ENCODE measurements at places on chromosomes 5 and 9.

- DNase-seq, result no peak
Observed at GRCh38 chr5:120874081-120874862, 410.2 kb downstream of the PRR16 start.

- no peak for DNase-seq
Observed at GRCh38 chr5:157269165-157269671, 3.3 kb downstream of the CYFIP2 start.

- no peak for DNase-seq
Observed at GRCh38 chr9:86751207-86751606, 196.1 kb downstream of the GAS1 start.

- DNase-seq, result no peak
Observed at GRCh38 chr5:81708889-81709288, 42.0 kb downstream of the SSBP2 start.

DNA sequence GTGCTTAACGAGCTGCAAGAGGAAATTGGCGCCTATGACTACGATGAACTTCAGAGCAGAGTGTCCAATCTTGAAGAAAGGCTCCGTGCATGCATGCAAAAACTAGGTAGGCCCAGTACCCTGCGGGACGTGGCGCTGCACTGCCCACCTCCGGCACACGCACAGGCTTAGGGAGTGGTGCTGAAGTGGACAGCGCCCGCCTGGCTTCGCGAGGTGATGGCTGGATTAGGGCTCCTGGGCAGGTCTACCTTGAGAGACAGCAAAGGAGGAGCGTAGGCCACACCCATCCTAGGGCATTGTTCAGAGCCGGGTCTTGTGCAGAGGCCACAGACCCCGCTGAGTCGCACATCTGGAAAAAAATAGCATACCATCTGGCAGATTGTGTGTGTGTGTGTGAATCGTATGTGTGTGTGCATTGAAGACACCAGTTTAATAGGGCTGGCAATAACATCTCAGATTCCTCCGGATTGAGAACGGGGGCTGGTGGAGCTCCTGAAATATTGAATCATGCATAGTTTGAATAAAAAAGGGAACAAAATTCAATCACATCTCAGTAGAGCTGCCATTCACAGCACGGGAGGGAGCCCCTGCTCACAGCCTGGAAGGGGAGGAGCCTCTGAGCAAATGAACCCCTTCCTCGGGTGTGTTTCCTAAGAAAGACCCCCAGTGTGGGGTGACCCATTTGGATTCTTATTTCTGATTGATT is 11.1 kb downstream of the OLFM1 start:
- DNase-seq, result no peak

- no peak for DNase-seq
Observed at GRCh38 chr5:112640546-112640945, 97.1 kb upstream of the APC start.

DNA sequence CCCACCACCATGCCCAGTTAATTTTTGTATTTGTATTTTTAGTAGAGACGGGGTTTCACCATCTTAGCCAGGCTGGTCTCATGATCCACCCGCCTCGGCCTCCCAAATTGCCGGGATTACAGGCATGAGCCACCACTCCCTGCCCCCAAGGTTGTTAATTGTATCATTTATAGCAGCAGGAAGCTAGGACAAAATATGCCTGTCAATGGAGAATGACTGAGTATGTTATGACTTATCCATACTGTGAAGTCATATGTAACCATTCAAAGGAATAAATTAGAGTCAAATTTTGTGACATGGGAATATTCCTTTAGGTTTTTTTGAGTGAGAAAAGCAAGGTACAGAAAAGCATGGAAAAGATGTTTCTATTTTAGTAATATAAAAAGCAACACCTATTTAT is 3.9 kb upstream of the DAB2 start:
- no peak for DNase-seq

DNA sequence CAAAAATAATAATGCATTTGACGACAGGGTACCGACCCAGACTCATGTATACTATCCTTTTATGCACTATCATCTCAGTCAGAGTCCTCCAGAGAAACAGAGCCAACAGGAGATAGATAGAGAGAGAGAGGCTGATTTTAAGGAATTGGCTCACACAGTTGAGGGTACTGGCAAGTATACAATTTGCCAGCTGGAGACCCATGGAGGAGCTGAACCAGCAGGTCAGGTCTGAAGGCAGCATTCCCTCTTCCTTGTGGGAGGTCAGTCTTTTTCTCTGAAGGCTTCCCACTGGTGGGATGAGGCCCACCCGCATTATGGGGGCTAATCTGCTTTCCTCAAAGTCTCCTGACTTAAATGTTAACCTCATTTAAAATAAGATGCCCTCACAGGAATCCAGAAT is 17.3 kb upstream of the MED10 start:
- DNase-seq, result no peak

DNA sequence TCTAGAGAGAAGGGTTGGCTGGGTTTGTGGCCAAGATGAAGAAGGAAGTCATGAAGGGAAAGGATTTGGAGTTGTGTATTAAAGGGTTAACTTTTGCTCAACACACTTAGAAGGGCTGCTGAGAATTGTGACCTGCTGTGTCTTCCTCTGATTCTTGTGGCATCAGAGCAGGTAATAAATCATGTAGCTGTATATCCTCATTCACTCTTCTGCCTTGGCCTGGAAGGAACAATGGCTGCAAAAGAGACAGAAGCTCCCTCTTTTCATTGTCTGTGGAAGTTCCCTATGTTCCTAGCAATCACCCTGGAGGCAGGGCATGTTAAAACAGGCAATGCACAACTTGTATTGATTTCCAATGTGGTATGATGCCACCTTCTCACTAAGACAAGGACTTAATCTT is 159.1 kb downstream of the LRRC70 start:
- no peak for DNase-seq

- no peak for DNase-seq
Observed at GRCh38 chr5:94425396-94425795, 193.0 kb downstream of the KIAA0825 start.

GRCh38 chr5:90909940-90910339 is 351.3 kb downstream of the ADGRV1 start:
- DNase-seq, result no peak

DNA sequence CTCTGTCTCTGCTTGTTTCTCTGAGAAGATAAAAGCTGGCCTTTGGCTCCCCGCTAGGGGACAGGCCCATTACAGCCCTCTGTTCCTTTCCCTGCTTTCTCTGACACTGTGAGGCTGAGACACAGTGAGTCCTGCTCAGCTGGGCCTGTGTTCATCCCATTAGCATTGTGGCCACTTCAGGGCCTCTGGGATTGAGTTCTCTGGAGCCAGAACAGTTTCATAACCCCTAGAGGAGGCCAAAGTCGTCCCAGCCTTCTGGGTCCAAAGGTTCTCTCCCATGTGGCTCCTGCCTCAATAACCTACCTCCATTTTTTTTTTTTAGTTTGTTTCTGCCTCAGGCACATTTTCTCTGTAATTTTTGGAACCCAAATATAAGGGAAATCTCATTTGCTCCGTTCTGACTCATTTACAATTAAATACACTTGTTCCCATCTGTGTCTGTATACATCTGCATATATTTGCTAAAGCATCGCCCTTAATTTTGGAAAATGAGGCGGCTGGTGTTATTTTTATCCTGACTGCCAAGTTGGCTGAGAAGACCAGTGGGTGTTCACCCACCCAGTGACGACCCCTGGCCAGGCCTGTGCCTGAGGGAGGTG is 27.3 kb upstream of the CTNNA1 start:
- no peak for DNase-seq

- DNase-seq, result no peak
Observed at GRCh38 chr5:95822043-95822541, 434 bp downstream of the GLRX start.

GRCh38 chr5:98258939-98259338 is 514.5 kb upstream of the RGMB start:
- DNase-seq, result no peak

DNA sequence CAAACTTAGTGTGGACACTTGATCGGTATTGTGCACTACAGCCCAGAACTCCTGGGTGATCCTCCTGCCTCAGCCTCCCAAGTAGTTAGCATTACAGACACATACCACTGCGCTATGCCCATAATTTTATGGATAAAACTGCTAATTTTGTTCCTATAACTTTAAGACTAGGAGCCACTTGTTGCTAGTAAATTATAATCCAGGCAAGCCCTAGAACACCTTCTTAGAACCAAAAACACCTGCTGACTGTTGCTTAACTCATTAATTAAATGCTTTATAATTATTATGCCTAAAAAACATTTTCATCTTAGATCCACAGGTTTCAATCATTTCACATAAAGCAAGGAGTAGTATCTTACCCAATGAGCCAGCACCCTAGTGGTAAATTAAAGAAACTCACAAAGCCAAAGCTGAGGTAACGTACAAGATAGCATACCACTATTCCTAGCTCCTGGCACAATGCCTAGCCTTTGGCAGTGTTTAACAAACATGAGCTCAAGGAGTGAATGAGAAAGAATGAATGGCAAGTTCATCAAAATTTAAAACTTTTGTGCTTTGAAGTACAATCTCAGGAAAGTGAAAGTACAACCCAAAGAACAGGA is 5.4 kb downstream of the MRPS27 start:
- no peak for DNase-seq

DNA sequence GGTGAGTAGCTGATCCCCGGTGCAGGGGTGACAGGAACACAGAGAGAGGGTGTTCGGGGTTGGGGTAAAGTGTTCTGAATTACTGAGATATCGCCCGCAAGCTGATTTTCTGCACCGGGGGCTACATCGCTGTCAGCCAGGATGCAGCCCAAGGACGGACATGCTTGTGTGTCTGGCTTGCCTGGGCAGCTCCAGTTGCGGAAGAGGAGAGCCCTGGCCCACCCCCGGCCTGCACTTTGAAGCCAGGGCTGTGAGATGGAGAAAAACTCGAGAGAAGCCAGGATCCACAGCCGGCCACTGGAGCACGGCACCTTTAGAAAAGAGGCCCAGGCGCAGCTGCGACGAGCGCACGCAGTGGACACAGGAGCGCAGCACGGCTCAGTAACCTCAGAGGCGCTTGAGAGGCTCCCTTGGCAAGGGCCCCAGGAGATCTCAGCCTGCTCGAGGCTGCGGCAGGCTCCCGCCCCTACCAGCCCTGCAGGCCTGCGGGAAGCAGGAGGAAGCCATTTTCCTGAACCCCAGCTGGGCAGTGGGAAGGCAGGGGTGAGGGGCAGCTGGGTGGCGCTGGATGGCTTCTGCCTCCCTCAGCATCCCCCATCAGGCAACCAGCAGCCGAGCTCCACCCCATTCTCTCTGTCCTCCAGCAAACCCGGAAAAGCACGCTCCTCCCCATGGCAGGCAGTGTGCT is 59.2 kb downstream of the C9orf50 start:
- no peak for DNase-seq

GRCh38 chr5:151214614-151215545 is 9.0 kb downstream of the CCDC69 start:
- peak; percentile 43 for DNase-seq

DNA sequence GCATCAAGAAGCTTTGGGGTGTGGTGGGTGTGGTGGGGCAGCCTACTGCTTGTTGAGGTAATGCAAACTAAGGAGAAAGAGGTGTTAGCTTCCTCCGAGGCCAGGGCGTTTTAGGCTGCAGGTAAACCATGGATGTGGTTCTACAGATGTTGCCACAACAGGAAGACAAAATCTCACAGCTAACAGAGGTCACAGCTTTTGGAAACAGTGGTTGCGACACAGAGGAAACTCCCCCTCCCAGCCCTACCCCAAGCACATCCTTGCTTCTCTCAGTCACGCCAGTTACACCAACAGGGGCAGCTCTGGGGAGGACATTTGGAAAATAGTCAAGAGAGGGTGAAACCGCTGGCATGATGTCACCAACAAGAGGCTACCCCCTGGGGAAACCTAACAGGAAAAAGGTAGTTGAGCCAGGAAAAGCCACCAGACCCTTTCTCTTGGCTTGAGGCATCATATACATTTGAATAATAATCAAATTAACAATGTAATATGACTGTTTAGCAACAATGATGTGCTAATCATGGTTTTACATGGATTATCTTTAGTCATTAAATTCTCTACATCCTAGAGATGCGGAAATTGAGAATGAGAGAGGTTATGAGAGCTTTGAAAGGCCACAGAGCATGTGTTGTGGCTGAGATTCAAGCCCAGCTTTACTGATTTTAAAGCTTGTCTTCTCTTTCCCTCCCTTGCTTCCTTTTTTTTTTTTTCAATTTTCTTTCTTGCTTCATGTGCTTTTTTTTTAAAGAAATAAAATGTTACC is 82.2 kb upstream of the IL12B start:
- DNase-seq, result peak; percentile 63

- no peak for DNase-seq
Observed at GRCh38 chr5:102711525-102712385, 43.4 kb upstream of the PAM start.

GRCh38 chr5:73061593-73061992 is 58.8 kb upstream of the TMEM171 start:
- DNase-seq, result no peak

GRCh38 chr5:6143523-6143922 is 234.8 kb downstream of the MED10 start:
- no peak for DNase-seq

DNA sequence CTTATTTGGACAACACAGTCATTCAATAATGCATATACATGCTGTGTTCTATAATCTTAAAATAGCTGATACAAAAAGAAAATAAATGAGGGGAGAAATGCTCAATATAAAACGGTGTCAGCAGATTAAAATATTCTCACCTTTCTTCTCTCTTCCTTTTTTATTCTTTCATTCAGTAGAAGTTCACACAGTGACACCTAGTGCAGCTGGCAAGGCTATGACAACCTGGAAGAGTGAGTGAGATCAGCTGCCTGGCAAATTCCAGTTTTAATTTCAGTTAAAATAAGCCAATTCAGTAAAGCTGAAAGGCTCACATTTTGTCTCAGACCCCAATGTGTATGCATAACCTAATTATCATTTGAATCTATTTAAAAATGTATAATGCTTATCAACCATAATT is 150.3 kb downstream of the RASEF start:
- DNase-seq, result no peak

DNA sequence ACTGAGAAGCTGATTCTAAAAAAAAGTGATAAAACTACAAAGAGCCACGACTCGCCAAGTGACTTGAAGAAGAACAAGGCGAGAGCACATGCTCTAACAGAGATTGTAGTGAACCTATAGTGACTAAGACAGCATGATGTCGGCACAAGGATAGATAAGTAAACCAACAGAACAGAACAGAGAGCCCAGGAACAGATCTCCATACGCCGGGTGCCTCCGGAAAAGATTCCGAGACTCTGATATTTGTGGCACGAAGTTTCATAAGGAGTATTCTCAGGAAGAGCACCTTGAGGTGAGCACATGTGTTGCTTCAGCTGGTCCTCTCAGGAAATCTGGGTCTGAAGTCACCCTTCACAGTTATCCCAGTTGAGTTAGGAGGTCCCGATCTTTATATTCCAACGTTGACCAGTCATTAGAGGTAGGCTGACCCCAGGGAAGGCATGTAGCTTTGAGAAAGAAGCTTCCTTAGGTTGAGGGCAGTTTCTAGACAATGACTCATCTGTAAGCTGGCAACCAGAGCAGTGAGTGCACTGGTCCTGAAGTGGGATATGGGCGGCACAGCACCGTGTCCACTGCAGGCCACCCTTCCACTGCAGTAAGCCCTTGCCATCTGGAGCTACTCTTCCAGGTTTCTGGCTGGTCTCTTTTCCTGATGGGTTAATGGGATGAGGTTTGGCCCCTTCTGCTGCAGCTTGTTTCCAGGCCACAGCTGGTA is 13.6 kb upstream of the CLK4 start:
- no peak for DNase-seq
